Head of caudate nucleus (tissue), 42 donors: ENCODE measurements at places on chromosomes 2 and 18.

- DNase-seq, result no peak
Observed at GRCh38 chr18:35038881-35039491, 2.2 kb upstream of the MAPRE2 start.

DNA sequence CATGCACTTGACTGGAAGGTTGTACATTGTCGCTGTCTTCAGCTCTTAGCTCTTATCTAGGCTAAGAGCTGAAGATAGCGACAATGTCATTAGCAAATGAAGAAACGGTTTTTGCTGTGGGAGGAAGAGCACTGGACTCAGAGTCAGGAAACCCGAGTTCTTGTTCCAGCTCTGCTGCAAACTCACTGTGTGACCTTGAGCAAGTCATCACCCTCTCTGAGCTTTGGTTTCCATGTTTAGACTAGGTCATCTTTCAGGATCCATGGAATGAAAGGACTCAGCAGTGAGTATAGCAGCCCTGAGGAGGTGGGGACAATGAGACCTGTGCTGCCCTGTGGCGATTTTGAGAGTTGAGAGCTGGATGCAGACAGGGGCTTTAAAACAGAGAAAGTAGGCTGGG, 85.3 kb downstream of the ASAP2 start:
- no peak for DNase-seq

- no peak for DNase-seq
Observed at GRCh38 chr2:37394263-37394662, 49.8 kb downstream of the QPCT start.

- no peak for DNase-seq
Observed at GRCh38 chr2:80943487-80943886, 638.9 kb upstream of the LRRTM1 start.

- DNase-seq, result no peak
Observed at GRCh38 chr18:34431042-34431441, 206.3 kb upstream of the NOL4 start.

DNA sequence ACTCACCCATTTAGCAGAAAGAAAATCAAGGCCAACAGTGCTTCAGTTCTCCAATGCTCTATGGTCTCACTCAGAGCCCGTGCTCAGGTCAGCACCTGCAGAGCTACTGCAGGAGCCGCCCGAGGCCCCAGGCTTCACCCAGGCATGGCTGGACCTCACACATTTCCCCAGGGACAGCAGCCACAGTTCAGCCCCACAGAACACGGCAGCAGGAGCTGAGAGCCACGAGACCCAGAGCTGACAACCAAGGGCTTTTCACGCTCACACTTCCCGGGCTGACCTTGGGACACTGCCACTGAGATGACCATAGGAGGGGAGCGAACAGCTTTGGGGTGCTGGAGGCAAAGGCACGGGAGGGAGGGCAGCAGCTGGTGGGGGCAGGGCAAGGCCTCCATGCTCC, 4.2 kb downstream of the TMEM18 start:
- DNase-seq, result peak; percentile 36

- no peak for DNase-seq
Observed at GRCh38 chr2:19872302-19872701, 29.5 kb downstream of the TTC32 start.

DNA sequence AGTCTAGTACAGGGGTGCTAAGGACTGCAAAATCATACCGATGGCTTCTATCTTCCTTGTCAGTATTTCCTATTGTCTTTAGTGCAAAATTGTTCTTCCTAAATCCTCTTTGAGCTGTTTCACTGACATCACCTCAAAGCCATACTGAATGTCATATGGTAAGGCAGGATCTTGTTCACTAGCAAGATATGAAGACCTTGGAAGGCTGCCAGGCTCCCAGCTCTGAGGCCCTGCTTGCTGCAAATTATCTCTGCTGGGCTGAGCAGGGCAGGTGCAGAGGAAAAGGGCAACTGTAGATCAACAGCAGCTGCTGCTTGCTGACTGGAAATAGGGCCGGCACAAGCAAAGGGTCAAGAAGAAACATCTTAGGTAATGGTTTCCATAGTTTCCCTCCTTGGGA, 58.2 kb downstream of the PMAIP1 start:
- peak; percentile 5 for DNase-seq

DNA sequence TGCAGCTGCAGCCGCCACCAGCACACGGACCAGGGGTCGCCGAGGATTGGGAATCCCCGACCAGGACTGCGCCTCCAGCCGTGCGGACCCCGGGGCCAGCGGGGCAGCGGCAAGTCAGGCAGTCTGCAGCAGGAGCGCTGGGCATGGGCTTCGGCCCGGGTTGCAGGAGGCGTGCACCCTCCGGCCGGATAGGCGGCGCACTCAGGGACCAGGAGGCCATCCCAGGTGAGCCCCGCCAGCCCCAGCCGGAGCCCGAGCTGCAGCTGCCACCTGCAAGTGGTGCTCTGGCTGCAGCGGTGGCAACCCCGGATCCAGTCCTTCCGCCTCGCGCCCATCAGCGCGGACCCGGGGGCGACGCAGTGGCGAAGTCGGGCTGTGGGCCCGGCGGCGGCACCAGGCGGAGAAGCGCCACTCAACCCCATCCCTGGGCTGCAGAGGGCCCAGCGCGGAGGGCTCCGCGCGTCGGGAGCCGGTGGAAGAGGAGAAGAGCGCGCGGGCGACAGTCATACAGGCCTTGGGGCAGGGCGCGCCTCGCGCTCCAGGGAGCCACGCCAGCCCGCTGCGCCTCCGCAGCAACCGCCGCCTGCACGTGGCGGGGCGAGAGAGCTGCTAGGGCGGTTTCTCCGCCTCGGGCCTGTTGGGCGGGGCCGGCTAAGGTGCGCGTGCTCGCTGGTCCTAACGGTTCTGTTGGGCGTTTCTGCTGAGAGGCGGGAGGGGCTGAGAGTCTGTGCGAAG, 73.8 kb downstream of the RPIA start:
- DNase-seq, result peak; percentile 56

DNA sequence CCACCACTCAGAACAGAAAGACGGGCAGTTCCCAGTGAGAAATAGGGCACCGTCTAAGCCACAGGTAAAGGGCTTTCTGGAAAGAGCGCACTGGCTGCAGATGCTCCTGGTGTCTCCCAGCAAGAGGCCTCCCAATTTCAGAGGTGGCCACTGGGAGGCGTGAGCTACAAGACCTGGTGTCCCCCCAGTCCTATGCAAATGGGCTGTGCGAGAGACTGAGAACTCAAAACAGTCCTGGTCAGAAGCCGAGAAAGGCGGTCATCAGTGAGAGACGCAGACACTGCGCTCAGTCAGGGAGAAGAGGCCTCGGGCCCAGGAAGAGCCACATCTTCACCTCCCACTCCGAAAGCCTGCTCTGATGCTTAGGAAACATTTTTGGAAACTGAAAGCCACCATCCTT, 179.5 kb downstream of the EIPR1 start:
- DNase-seq, result no peak

- DNase-seq, result no peak
Observed at GRCh38 chr2:58756336-58756735, 515.2 kb upstream of the FANCL start.

DNA sequence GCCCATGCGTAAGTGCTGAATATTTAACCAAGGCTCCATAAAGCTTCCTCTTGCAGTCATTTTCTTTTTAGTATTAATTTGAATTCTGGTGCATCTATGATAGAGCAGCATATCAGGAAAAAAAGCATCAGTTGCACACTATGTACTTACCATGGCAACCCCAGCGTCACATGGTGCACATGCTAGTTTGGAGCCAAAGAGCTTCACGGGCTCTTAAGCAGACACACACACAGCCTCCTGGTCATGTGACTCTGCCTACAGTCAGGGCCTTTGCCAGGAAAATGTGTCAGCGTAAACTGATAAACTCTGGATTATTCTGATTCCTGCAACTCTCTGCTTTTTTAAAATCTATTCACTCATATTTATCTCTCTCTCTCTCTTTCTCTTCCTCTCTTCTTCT, 30.2 kb downstream of the NYAP2 start:
- peak; percentile 83 for DNase-seq

GRCh38 chr2:241620419-241620769, 16.6 kb downstream of the THAP4 start:
- no peak for DNase-seq
